Bronchus fibroblast of lung (primary cell): ENCODE measurements at places on chromosomes 16 and 17. TPM values are rescaled to one million over a fixed set of nuclear protein-coding genes. Genes with fewer than 3 reads are reported as not detected.

Gene SLFN14
- total RNA-seq, result not detected in 2 replicates

Gene MT1G
- total RNA-seq, result 1.6 TPM in 1 of 2 replicates, not detected in the other

Gene CACNG5
- total RNA-seq, result 0.17 TPM in 1 of 2 replicates, not detected in the other

Gene CAVIN1
- 474 and 513 TPM in 2 replicates for total RNA-seq

Gene CCL1
- not detected in 2 replicates for total RNA-seq

Gene PRR15L
- not detected in 2 replicates for total RNA-seq

Gene DLX4
- total RNA-seq, result not detected in 2 replicates

Gene SYCE1L
- 0.34 and 1.0 TPM in 2 replicates for total RNA-seq

Gene APOBR
- total RNA-seq, result not detected in 2 replicates
